ENCODE measurements at places on chromosomes 5 and 9.

- no peak for DNase-seq
These were observed 67.8 kb downstream of the JAK2 start for GRCh38 chr9:5052838-5053237.

GRCh38 chr5:154193701-154194121 lies 3.2 kb downstream of the GALNT10 start:
- DNase-seq, result no peak

DNA sequence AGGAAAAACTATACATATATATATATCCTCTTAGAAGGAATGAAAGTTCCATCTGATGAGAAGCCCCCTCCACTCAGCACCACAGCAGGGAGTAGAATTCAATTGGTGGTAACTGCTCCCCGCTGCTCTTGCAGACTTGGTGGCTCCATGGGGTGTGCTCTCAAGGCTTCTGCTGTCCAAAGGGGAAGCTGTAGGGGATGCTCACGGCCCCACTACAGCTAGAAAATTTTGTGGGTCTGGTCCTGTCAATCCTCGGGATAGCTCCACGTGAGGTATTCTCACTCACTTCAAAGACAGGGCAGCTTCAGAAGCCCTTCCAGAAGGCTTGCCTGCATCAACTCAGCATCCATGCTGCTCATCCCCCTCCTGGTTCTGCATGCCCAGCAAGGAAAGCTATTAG lies 247.2 kb downstream of the CETN3 start:
- DNase-seq, result no peak

- DNase-seq, result no peak
These were observed 7.6 kb upstream of the RPS14 start for GRCh38 chr5:150457121-150457520.

- DNase-seq, result no peak
These were observed 369.9 kb downstream of the DNAH5 start for GRCh38 chr5:13574574-13574973.

GRCh38 chr5:172733131-172733973 lies 37.6 kb downstream of the DUSP1 start:
- DNase-seq, result no peak

Data from NAMALWA (cell line).